Glutamatergic neuron (in vitro differentiated cells): ENCODE measurements at places on chromosomes 13 and 19.
A peak's percentile ranks its signal among the peaks of the same experiment; 100 is the strongest.

GRCh38 chr19:30722186-30722585 lies 350.0 kb downstream of the ZNF536 start:
- DNase-seq = no peak

DNA sequence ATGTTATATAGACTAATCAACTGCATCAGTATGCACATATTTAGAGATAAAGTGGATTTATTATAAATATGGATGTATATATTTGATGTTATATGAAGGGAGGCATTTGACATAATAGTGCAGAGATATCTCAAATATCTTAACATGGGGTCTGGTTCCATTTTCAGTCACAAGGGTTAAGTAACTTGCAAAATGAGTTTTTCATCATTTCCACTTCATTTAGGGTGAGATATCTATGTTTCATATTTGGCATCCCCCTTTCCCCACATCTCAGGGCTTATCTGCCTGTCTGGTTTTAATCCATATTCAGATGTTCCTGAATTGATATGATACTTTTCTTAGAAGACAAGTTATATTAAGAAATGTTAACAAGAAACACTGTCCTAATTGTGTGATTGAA lies 2141.2 kb downstream of the PCDH9 start:
- no peak for DNase-seq

GRCh38 chr13:100540621-100541020 lies 48.0 kb downstream of the GGACT start:
- no peak for DNase-seq

GRCh38 chr13:96816261-96816660 lies 178.0 kb downstream of the OXGR1 start:
- DNase-seq = no peak

DNA sequence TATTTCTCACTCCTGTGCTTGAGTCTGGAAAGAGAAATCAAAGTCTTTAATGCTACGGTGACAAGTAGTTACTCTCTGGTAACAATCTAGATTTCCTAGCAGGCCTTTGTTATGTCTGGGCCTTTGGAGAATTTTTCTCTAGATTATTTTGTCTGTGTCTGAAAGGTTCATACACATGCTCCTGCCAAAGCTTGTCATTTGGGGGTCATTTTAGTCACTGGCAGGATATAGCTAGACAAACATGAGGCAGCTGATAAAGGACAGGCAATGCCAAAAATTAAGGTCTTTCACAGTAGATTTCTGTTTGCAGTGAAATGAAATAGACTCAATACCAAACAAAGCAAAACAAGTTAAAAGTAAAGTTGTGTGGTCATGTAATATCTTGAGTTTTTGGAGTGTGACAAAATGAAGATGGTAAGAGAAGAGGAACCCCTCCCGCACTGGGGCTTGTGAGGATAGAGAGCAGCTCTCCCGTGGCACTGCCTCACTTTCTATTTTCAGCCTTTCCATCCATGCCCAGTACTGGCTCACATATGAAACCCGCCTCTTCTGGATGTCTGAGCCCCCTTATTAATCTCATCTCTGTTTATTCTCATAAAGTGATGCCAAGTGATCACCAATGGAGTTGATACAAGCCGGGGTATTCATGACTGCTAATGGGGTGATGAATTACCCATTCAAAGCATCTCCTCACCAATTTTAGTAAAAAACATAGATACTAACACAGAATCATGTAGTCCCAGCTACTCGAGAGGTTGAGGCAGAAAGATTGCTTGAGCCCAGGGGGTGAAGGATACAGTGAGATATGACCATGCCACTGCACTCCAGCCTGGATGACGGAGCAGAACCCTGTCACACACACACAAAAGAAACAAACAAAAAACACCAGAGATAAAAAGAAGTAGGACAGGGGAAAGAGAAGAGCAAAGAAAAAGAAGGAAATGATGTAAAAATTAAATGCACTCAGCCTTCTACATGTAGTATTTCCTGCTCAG lies 389.3 kb downstream of the FGF14 start:
- no peak for DNase-seq

DNA sequence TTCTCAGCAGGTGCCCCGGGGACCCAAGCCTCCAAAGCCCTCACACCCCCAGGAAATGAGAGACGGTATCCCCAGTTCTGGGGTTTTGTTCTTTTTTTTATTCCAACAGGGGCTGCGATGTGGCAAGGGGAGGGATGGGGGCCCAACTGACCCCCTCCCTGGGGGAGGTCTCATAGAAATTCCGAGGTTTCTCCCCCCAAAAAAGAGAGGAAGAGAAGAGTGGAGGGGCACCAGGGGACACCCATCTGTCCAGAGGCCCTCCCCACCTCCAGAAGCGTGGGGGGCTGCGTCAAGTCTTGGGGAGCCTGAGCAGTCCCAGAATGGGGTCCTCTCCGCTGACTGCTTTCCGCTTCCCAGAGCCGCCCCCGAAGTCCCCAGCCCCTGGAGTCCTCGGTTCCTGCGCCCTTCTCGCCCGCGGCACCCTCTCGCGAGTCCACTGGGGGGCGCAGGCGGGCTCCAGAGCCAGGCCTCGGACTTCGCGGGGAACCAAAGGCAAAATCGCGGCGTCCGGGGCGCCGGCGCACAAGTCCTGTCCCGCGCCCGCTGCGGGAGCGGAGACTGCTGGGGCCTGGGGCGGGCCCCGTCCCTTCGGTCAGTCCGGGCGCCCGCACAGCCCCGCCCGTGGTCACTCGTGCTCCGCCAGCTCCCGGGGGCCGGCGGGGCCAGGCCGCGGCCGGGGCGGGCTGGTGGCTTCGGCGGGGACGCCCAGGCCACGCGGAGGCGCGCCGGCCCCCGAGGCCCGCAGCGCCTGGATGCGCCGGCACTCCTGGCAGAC lies 4.4 kb upstream of the ATP1A3 start:
- DNase-seq = peak; percentile 91

DNA sequence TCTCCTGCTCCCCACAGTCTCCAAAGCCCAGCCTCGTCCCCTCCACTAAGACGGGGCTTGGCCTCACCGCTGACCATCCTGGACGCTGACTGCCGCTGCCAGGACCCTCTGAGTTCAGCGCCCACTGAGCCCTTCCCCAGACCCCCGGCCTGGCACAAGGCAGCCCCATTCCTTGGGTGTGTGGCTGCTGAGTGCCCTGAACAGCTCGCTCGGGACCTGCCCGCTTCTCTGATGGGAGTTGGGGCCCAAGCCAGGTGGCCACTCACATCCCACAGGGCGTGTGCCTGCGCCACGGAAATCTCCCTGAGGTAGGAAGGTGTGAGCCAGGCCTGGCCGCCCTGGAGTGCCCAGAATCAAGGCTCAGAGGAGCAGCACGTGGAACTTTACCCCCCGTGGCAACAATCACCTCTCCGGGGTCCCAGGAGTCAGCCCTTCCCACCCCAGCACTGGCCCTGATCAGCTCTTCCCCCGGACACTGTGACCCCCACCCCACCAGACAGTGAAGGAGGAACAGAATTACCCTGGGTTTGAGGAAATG lies 20.8 kb downstream of the C13orf46 start:
- peak; percentile 11 for DNase-seq

DNA sequence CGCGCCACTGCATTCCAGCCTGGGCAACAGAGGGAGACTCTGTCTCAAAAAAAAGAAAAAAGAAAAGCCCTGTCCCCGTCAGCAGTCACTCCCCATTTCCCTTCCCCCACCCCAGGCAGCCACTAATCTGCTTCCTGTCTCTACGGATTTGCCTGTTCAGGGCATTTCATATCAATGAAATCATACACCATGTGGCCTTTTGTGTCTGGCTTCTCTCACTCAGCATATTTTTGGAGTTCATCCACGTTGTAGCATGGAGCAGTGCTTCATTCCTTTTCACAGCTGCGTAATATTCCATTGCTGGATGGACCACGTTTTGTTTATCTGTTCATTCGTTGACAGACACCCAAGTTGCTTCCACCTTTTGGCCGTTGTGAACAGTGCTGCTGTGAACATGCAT lies 36.1 kb upstream of the KLF2 start:
- no peak for DNase-seq

DNA sequence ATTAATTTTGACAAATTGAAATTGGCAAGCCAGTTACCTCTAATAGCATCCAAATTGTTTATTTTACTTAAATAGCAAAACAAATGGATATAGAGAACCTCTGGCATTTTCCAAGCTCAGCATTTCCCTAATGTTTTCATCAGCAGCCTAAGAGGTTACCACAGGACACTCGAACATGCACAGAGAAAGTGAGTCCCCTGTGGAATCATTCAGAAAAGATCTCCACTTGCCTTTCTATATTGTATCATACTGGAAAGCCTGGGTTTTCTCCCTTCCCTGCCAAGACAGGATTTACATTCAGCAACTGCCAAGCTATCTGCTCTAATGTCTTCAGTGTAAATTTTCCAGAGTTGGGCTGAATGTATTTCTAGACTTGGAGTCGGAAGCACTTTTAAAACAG lies 188.9 kb downstream of the KCTD12 start:
- no peak for DNase-seq

DNA sequence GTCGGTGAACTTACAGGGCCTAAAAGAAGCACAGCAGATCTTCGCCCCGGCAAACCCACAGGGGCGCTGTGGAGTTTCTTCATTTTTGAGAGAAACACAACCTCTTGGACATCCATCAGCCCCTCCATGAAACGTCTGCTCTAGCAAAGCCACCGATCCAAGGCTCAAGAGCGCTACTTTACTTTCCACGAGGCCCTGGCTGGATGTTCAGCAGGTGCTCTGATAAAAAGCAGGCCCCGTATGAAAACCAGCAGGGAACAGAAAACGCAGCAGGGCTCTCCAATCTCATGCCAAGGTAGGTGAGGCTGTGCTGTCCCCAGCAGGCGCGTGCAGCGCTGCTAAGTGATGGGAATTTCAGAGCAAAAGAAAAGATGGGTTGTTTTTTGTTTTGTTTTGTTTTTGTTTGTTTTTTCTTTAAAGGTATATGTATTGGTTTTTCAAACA lies 86.7 kb downstream of the IRS2 start:
- no peak for DNase-seq

DNA sequence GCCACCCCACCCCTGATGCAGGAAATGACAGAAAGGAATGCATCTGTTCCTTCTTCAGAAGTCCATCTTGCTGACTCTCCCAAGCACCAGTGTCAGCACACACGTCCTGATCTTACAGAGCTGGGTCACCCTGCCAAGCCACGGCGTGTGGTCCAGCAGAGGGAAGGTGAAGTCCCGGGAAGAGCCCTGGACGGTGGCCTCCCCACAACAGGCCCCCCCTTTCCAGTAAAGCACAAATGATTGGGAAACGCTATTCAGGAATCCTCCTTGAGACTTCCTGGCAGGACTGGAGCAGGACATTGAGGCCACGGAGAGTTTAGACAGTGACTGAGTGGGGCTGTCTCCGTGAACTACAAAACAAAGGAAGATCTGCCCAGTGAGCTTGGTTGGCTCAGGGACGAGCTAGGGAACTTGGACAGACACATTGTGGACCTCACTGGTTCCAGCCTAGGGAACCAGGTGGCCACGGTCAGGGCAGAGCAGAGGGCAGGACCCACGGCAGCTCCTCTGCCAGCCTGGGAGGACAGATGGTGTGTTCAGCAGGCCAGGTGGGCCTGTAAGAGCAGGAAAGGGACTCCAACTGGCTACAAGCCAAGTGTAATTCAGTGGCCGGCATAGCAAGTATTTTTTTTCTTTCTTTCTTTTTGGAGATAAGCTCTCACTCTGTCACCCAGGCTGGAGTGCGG lies 41.7 kb downstream of the ELL start:
- DNase-seq = no peak

DNA sequence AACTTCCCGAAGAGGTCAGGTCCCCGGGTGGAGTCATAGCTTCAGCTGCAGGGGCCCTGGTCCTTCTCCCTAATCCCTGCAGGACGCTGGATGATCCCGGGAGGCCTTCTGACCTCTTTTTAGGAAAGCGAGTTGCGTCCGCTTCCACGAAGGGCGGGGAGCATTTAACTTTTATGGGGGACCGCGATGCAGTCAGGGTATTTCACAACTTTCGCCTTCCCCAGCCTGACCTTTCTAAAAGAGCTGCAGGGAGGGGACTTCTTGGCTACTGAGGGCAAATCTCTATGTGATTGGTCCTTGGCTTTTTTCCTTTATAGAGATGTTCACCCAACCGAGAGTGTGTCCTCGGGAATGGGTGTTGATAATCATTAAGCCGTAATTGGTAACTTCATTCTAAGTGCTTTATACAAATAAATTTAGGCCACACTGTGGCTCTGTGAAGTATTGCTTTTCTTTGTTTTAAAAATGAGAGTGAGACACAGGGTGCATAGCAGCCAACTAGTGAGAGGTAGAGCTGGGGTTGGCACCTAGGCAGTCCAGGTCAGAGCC lies 778 bp downstream of the ZNF230 start:
- no peak for DNase-seq

- DNase-seq = no peak
Measured at GRCh38 chr13:66977161-66977560, 253.0 kb downstream of the PCDH9 start.

GRCh38 chr13:80716610-80717081 lies 375.7 kb upstream of the SPRY2 start:
- peak; percentile 16 for DNase-seq

- no peak for DNase-seq
Measured at GRCh38 chr19:42092350-42092749, 16.4 kb downstream of the ZNF574 start.

DNA sequence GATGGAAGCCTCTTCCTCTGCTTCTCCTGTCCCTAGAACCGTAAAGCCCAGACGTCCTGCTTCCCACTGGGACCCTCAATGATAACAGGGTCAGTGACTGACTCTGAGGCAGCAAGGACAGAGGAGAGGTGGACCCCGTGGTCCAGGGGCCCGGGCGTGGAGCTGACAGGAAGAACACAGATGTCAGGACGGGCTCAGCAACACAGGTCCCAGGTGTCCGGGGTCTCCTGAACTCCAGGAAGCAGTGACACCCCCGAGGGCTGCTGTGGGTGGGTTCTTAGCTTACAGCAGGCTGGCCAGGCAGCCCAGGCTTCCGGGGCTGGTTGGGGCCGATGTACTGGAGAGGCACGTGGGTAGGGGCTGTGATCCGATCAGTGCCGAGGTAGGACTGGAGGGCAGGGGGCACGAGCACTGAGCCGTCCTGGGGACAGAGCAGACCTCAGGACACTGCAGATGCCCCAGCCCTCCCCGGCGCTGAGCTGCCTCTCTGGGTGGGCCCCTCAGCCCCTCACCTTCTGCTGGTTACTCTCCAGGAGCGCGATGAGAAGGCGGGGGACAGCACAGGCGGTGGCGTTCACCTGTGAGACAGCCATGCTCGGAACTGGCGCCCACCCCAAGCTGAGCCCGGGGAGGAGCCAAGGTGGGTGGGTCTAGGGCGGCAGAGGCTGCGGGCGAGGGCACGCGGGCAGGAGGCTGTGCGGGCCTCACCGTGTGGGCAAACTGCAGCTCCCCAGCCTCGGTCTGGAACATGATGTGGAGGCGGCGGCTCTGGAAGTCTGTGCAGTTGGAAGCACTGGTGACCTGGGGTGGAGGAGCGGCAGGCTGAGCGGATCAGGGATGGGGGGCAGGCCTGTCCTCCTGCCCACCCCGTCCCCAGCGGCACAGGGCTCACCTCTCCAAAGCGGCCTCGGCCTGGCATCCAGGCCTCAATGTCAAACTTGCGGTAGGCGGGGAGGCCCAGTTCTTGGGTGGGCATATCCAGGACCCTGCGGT lies 3.6 kb upstream of the CCER2 start:
- DNase-seq = no peak

GRCh38 chr19:15294561-15294990 lies 37.8 kb downstream of the BRD4 start:
- DNase-seq = no peak

GRCh38 chr13:113622791-113623490 lies 35.1 kb downstream of the ATP4B start:
- DNase-seq = no peak

GRCh38 chr19:19214892-19215291 lies 3.1 kb downstream of the NCAN start:
- DNase-seq = no peak

GRCh38 chr13:84686973-84687372 lies 804.7 kb upstream of the SLITRK1 start:
- DNase-seq = no peak
